NCI-H2029 treated with DMSO at 0.1 percent for 48 hours (cell line): ENCODE measurements at places on chromosomes 7 and 10.

DNA sequence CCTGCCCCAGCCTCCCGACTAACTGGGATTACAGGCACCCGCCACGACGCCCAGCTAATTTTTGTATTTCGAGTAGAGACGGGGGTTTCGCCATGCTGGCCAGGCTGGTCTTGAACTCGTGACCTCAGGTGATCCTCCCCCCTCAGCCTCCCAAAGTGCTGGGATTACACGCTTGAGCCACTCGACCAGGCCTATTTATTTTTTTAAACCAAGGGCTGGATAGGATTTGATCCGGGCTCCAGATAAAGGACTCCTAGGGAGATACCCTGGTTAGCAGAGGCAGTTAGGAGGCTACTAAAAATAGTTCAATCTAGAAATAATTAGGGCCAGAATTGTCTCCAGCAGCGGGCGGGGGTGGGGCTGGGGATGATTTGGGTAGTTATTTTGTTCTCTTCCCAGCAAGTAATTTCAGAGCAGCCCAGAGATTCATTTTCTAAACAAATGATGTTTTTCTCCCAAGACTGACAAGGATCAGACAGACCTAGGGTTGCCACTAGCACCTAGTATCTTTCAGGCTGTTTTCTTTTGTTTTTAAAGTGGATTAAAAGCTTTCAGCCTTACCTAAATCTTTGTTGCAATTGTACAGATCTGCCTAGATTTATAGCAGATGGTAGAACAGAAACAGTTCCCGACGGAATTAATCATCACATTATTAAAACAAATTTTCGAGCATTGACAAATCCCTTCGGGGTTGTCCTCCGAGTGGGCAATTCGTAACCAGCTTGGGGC lies 859 bp upstream of the SMC3 start:
- no peak for DNase-seq

DNA sequence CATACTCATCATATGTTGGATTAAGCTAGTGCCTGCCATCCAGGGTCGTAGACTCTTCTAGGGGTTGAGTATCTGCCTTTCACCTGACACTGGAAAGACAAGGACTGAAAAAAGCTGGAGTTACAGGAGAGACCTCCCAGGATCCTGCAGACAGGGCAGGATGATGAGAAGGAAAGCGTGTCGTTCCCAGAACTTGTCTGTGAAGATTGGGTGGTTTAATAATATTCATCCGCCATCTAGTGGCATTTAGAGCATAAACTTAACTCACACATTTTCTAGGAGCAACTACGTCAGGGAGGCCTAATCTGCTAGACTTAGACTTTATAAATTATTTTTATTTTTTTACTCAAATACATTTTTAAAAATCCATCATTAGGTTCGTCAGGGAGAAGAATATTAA lies 59.6 kb downstream of the ADRB1 start:
- peak; percentile 26 for DNase-seq

DNA sequence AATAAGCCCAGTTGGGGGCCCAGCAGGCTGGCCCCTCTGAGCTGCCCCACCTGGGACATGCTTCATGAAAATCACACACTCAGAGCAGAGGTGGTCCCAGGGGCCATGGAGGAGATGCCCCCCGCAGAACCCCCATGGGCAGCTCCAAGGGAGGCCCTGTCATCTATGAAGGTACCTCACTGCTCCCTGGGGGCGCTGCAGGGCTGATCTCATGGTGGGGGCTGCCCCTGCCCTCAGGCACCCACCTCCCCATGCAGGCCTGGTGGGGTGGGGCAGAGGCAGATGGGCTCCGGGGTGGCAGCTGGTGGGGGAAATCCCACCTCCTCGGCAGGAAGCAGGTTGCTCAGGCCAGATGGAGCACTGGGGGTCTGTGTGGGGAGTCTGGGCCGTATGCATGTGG lies 60.5 kb downstream of the YKT6 start:
- no peak for DNase-seq

- no peak for DNase-seq
Observed at GRCh38 chr10:27695706-27696105, 49.9 kb downstream of the MKX start.

DNA sequence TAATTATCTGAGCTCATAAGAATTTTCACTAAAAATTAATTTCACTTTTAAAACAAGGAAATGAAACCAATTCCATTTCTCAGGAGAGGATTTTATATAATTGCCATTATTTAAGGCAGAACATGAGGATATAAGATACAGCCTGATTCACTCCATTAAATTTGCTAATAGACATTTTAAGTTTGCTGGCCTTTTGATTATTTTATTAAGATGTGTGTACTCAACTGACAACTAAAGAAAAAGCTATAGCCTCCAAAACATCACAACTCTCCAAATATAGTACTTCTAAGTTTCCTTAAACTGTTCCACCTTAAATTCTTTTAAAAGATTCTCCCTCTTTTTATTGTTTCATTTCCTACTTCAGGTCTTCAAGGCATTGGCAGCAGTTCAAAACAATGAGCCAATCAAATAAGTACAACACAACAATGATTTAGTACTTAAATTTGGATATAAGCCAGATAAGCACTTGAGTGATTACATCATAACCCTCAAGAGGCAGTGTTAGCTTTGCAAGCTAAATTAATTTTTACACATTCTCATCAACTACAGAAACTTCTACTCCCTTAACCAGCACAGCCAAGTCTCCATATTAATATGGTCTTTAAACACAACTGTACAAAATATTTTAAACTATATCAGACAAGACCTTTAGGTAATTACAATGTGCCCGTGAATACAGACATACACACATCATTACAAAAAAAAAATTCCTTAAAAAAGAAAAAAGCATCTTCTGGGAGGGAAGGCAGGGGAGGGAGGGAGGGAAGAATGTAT lies 121.8 kb downstream of the KMT2C start:
- peak; percentile 93 for DNase-seq

- no peak for DNase-seq
Observed at GRCh38 chr7:80511964-80512363, at the start of gene GNAT3. GNAT3 (minus strand) TSS chr7:80512064; CDS start chr7:80511926, 138 bp downstream.

GRCh38 chr7:132643302-132643701 lies 67.0 kb upstream of the PLXNA4 start:
- no peak for DNase-seq

DNA sequence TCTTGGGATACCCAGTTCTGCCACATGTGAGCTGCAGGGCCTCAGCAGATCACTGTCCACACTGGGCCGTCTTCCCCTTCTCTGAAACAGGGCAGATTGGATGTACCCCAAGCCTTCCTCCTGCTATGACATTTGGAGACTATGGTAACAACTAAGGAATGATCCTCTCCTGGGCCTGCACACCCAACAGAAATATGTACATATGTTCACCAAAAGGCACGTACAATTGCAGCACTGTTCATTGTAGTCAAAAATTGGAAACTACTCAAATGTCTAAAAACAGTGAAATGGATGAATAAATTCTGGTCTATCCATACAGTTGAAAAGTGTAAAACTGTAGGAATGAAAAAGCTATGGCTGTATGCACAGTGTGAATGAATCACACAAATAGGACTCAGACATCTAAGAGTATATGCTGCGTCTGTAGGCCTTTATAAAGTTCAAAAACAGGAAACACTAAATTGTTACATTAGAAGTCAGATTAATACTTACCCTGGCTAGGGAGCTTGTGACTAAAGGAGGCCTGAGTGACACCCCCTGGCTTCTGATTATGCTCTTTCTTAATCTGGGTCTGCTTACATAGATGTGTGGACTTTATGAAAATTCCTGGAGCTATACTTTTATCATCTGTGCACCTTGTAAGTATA lies 16.1 kb upstream of the XPNPEP1 start:
- DNase-seq: no peak

GRCh38 chr10:14336736-14337135 lies 6.0 kb upstream of the FRMD4A start:
- DNase-seq: no peak

GRCh38 chr10:47349516-47349915 lies 1.4 kb downstream of the RBP3 start:
- no peak for DNase-seq
